Transverse colon (tissue), 4 donors: ENCODE measurements at places on chromosomes 16 and 17. TPM values are rescaled to one million over a fixed set of nuclear protein-coding genes. Genes with fewer than 3 reads are reported as not detected.
A peak's percentile ranks its signal among the peaks of the same experiment; 100 is the strongest.

- no peak for DNase-seq
Observed at GRCh38 chr17:78049609-78050008, 78.9 kb downstream of the TMC6 start.

DNA sequence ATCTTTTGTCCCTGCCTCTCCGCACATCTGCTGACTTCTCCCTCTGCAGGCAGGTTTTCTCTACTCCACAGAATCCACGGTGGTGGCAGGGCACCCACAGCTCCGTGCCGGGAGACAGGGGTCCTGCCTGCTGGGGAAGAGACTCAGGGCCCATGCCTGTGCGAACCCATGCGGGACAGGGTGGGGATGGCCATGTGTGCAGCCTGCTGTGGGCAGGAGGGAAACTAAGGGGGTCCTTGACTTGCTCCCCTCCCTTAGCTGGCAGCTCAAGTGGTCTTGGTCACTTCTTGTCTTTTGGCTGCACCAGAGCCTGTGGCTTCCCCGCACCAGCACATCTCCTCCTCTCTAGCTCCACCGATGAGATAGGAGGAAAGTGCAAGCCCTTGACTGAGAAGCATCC lies 69.8 kb downstream of the SLC5A11 start:
- no peak for DNase-seq

DNA sequence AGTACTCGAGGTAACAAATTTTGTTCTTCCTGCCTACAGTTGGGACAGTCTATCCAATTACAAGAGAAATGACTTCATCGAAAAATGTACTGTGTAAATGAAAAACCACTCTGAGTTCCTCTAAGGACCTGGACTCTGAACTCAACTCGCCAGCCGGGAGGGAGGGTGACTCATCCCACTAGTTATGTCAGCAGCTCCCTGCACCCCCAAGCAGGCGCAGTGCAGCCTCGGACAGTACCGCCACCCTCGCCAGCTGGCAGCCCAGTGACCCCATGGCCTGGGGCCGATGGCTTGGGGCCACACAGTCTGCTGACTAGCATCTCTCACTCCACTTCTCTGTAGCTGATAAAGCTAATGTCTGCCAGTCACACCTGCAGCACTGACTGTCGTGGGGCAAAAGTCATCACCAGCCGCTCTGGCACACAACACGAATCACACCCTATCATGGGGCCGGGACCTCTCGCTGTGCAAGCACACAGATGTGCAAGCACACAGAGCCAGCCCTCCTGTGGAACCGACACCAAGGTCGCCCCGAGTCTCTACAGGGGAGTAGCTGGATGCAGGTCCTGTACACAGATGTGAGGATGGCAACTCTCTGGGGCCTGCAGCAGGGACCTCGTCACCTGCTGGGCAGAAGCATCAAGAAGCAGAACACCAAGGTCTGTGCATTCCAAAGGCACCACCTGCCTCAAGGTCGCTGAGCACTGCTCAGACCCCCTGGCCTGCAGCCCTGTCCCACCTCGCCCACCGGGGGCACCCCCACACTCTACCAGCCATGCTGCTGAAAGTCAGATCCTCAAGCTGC lies 5.7 kb downstream of the CSNK1D start:
- peak; percentile 92 for DNase-seq

TEKT1 gene
- total RNA-seq: not detected
